ENCODE measurements at places on chromosomes 16 and 17. TPM values are rescaled to one million over a fixed set of nuclear protein-coding genes. Genes with fewer than 3 reads are reported as not detected.
A peak's percentile ranks its signal among the peaks of the same experiment; 100 is the strongest.

Gene LRRC75A
- 4.9 TPM for polyA plus RNA-seq

DNA sequence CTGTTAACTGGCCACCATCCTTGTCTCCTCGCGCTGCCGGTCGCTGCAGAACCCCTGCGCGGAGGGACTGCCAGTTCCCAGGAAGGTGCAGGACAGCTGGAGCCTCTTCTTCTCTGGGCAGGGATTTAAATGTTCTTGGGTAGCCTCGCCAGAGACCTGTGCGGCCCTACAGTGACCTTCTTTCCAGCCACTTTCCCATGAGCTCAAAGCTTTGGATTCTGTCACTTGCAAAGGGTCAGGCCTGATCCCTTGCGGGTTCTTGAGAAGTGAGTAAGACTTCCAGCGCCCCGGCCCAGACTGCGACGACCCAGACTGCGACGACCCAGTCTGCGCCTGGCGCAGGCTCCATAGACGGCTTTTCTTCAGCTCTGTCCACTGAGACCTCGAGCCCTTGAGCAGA lies 1.4 kb upstream of the SLFN5 start:
- DNase-seq = no peak

DNA sequence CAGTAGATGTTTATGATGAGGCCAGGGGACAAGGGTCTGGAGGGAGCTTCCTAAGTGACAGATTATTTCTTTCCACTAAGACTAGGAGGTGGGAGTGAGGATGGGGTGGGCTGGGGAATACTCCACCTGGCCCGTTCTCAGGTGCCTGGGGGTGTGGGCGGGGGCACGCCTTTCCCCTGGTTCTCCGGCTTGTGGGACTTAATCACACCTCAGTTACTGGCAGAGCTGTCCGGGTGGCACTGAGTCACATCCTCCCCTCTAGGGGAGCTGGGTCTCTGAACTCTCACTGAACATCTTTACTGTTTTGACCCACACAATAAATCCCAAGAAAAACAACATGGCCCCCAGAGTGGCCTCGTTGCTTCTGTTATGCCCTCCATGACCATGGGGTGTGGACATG lies 332.8 kb downstream of the MAF start:
- DNase-seq = no peak

- no peak for DNase-seq
Observed at GRCh38 chr17:58005031-58005727, 1.9 kb downstream of the SRSF1 start.

Gene CDH13
- 10.4 TPM for polyA plus RNA-seq

- no peak for DNase-seq
Observed at GRCh38 chr17:77719806-77720205, 238.7 kb upstream of the TNRC6C start.

Gene TMEM238L
- polyA plus RNA-seq = 4.6 TPM

- DNase-seq = no peak
Observed at GRCh38 chr17:77107506-77108433, 33.0 kb upstream of the SEC14L1 start.

DNA sequence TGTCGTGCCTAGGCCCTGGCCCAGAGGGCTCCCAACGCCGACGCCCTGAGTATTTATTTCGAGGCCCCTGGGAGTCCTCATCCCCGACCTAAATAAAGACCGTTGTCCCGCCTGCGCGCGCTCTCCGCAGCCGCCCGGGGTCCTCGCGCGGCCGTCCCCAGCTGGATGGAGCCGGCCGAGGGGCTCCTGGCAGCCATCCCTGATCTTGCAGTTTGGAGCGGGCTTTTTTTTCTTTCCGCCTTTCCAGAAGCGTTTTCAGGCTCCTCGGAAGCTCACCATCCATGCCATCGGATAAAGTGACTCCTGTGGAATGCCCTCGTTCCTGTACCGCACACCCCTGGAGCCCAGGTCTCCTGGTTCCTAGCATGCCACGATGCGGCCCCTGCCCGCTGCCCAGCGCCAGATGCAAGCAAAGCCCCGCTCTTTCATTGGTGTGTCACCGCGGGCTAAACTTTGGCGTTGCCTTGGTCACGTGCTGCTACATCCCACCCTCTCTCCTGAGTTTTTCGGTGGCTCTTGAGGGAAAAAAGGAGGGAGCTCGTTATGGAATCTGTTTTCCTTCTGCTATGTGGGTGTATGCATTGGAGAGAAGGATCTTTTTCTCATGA lies 716 bp downstream of the TMEM94 start:
- no peak for DNase-seq

DNA sequence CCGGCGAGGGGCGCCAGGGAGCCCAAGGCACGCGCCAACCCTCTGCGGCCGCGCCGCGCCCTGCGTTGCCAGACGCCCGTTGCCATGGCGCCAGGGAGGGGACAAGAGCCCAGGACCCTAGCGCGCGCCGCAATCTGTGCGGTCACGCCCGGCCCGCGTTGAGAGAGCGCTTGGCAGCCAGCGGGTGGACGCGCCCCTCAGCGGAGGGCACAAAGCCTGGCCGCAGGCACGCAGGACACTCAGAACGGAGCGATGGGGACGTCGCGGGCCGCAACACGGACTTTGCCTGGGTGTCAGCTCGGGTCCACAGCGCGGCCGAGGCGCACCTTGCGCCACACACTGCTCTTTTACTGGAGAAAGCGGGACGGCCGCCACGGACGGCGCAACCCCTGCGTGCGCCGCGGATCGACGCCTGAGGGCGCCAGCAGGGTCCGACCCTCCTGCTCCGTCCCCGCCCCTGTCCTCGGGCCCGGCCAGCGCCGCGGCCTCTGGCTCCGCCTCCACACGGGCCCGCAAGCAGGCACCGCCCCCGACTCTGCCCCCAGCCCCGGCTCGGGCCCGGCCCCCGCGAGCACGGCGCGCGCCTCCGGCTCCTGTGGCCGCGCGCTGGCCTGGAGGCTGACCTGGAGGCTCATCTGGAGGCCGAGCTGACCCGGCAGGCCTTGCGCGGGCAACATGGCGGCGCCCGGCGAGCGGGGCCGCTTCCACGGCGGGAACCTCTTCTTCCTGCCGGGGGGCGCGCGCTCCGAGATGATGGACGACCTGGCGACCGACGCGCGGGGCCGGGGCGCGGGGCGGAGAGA lies at the start of gene GFER:
TSS of gene GFER (plus strand) at position 650 of the 803 bp plus-strand sequence. CDS start at position 676, 26 bp downstream.
- peak; percentile 84 for DNase-seq

- DNase-seq = no peak
Observed at GRCh38 chr17:16417896-16418684, 2.7 kb downstream of the TRPV2 start.

DNA sequence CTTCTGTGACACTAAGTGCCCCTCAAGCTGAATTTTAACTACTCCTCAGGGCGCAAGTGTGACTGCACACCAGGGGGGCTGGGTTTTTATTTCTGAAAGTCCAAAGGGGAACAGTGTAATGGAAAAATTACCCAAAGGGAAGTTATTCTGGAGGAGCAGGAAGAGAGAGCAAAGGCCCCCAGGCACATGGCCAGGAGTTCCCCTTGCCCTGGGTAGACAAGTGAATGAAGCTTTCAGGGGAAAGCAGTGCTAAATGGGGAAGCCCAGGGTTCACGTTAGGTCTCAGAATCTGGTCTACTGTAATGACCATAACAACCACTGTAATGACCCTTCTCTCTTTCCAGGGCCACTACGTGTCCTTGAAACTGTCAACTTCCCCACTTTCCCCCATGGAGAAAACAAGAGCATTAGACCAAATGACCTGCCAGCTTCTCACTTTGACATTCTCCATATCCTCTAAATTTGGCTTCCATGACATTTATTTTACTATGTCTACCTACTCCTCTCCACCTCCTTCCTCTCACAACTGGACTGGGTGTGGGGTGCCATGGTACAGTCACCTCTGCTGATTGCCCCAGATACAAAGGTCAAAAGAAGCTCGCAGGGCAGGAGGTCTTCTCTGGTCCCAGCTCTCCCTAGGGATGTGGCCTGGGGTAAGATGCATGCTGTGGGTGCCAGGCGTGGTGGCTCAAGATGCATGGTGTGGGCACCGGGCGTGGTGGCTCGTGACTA lies 34.1 kb upstream of the MMP2 start:
- DNase-seq = no peak

DNA sequence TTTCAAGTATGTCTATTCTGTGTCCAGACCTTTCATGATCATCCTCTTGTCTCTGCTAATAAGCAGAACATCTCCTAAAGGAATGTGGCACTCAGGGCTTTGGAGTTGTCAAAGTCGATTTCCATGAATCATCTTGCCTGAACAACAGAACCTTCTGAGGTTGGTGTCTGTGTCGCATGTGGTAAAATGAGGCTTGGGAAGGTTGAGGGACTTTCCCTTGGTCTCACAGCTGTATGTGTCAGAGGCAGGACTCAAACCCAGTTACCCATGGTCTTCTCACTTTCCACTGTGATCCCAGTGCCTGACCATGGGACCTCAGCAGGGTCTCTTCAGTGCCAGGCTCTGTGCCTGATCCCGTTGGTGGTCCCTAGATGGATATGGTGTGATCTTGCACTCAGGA lies 4.2 kb upstream of the GPRC5B start:
- DNase-seq = no peak

- no peak for DNase-seq
Observed at GRCh38 chr16:68659412-68660358, 14.6 kb downstream of the CDH3 start.

- no peak for DNase-seq
Observed at GRCh38 chr16:29714396-29714795, 31.4 kb downstream of the C16orf54 start.

DNA sequence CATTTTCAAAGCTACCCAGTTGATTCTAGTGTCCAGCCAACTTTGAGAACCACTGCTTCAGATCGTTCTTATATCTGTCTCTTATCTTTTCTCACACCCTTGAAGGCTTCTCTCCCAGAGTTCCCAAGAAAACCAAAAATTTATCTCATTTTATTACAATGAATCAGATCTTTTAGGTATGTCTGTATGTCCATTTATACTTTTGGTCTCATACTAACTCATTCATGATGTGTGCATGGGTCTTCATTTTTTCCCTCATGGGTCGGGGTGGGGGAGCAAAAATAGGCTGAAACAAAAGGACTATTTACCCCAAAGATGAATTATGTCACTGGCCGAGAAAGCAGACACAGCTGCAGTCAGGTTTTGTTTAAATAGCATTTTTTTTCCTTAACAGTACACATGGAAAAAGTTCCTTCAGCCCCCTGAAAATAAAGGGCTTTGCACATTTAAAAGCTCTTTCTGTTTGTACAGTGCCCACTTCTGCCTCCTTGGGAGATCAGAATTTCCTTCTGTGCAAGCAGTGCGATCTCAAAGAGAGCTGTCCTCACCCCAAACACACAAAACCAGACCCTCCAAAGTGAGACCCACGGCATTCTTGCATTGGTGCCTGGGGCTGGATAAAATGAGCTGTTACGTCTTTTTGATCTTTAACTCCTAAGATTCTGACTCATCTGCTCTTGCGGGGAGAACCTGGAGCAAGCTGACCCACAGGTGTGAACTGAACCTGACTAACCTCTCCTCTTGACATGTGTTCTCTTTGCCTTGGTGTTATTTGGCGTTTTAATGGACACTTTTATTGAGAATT lies 251.2 kb upstream of the ELAC2 start:
- DNase-seq = no peak

Gene GDPD1
- 5.5 TPM for polyA plus RNA-seq

Gene LRRC3C
- not detected for polyA plus RNA-seq
